ENCODE measurements at places on chromosomes 7 and 10.
A peak's percentile ranks its signal among the peaks of the same experiment; 100 is the strongest.

GRCh38 chr10:59633063-59633462, 76.6 kb downstream of the SLC16A9 start:
- no peak for DNase-seq

DNA sequence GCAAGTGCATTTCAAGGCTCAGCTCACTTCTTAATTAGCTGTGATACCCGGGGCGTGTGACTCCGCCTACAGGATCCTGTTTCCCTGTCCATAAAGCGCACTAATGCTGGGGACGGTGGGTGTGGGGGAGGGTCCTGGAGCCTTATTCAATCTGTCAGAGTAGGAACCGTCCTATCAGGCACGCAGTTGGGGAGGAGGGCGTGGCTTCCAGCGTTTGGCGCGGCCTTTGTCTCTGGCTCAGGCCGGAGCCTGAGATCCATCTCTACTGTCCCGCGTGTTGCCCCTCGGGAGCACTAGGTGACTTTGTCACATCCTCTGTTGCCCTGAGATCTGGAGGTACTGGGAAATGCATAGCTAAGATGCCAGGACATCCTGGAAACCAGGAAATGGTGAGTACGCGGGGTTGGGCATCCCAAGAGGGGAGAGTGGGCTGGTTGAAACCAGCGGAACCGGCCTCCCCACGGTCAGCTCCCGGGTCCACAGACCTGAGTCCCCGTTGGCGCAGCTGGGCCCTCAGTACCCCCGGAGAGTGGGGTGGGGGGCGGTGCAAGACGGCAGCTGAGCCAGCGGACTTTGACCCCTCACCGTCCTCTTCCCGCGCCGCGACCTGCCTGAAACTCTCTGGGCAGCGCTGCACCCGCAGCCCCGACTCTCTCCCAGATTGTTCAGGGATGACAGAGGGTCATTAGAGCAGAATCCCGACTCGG, 104.4 kb upstream of the ZNF92 start:
- DNase-seq: peak; percentile 17

GRCh38 chr7:116315293-116315692, 105.0 kb downstream of the TES start:
- DNase-seq: no peak

GRCh38 chr10:119511828-119512515, 30.5 kb downstream of the RGS10 start:
- DNase-seq: no peak

DNA sequence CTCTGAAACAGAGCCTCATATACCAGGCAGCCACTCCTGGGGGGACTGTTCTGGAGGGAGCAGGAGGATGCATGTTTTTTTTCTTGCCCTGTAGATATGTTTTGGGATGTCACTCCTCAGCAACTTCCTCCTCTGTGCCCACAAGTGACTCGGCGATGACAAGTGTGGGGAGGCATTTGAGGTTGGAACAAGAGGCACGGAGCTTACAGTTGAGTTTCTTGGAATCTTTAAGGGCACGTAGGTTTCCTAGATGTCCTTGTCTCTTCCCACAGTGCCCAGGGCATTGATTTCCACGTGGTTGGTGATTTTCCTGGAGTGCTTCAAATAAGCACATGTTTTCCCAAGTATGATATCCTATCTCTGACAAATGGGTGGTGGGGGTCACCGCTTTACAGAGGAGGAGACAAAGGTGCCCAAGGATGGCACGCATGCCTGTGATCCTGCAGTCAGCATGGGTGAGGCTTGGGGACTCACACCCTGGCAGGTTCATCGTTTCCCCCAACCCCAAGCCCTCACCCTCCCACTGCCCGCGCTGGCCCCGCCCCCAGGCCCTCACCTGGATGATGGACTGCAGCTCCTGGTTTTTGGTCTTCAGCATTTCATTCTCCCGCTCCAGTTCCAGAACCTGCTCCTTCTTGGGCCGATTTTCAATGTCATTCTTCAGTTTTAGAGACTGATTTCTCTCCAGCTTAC, 95.2 kb upstream of the GNA12 start:
- DNase-seq: no peak

- no peak for DNase-seq
These were observed 3.7 kb upstream of the TCTN3 start for GRCh38 chr10:95697429-95697828.

DNA sequence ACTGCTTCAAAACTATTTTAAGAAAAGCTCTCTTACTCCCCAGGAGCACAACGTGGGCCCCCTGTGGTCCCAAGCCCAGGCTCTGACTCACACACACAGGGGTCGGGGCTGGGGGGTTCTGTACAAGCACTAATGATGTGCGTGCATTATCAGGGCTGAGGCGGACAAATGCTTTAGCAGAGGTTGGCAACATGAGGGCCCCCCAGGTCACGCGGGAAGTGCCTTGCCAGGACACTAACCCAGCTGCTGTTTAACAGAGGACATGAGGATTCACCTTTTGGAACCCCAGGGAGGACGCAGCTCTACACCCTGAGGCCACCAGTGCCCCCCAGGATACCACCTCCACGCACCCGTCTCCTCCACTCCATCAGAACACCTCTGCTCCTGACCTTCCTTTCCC, 342.8 kb downstream of the DNAJB6 start:
- no peak for DNase-seq

GRCh38 chr7:13848681-13849131, 140.8 kb downstream of the ETV1 start:
- DNase-seq: no peak

DNA sequence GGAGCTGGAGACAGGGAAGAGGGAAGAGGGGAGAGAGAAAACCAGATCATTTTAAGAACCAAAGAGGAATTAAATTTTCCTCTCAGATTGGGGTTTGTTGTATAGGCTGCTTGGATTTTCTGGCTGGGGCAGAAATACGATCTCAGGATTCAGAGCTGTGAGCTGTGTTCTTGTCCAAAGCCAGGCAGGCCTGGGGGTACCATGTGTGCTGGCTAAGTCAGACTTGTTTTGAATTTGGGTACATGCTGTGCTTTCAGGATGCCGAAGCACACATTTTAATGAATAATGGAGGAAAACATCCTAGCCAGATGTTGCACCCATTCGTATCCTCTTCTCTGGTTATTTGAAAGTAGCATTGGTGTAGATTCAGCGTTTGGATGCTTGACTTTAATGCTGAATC, 170.3 kb upstream of the PODXL start:
- no peak for DNase-seq

DNA sequence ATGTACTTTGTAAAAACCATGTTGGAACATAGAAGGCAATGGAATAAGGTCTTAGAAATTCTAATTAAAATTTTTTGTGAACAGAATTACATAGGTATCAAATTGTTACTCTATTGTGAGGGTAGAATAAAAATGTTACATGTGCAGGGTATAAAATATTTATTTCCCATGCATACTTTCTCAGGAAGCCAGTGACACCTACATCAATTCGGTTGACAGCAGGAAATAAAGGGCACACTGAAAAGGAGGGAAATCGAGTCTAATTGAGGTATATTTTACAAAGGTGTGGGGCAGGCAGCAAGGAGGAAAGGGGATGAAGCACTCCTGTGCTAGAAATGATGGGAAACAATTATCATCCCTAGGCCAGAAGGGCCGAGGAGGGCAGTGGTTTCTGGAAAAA, 244.9 kb downstream of the C7orf25 start:
- no peak for DNase-seq

GRCh38 chr10:32293581-32293980, 53.4 kb downstream of the EPC1 start:
- no peak for DNase-seq

GRCh38 chr10:124008681-124009080, 84.7 kb downstream of the CHST15 start:
- no peak for DNase-seq

GRCh38 chr10:88270871-88271713, 312.0 kb downstream of the RNLS start:
- no peak for DNase-seq

DNA sequence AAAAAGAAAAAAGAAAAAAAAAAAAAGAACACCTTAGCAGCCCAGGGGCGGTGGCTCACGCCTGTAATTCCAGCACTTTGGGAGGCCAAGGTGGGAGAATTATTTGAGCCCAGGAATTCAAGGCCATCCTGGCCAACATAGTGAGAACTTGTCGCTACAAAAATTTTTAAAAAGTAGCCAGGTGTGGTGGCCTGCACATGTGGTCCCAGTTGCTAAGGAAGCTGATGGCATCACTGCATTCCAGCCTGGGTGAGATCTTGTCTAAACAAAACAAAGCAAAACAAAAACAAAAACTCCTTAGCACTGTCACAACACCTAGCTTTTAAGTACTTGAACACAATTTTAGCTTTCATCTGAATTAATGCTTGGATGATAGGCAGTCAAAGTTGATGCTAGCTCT, 86.3 kb upstream of the MKLN1 start:
- DNase-seq: no peak

DNA sequence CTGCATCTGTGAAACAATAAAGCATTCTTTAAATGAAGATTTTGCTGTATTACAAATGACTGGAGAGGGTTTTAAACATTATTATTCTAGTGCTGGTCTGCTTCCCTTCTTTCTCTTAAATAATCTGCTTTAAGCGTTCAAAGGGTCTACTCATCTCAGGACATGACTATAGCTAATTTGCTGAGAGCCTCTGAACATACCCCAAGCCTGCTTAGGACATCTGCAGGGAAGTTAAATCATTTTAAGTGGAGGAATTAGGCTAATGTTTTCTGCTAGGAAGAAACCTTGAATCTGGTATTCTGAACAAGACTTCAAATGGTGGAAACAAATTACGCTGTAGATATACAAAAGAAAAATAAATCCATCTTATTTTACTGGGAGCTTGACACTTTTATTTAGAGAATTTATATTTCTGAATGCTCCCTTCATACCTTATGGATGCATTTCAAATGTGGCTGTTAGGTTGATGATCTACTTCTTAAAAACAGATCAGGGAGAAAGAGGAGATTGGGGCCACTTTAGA, 124.4 kb upstream of the ITGB1 start:
- DNase-seq: no peak

DNA sequence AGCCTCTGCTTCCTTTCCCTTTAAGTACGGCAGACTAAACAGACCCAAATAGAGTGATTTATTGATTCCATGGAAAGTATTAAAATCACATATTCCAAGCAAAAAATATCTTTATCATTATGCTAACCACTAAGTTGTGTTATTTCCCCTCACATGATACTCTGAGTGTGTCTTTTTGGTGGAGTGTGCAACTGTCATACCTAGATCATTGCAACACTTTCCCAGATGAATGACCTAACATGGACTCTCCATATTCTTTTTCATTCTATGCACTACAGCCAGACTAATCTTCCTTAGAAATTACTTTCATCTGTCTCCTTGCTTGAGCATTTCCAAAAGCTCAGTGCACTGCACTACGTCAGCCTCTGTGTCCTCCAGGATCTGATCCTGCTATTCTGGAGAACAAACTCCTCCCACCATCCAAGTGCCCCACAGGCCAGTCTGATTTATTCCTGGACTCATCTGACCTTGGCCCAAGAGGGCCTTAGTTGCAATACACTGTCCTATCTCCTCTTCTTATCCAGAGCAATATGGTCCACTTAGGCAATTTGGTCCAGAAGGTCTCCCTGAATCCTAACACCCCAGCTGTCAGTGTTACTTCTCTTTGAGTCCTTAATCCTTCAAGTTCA, 263.3 kb upstream of the KLF6 start:
- no peak for DNase-seq

- DNase-seq: peak; percentile 60
These were observed 515 bp downstream of the FASTK start for GRCh38 chr7:151080067-151080521.
